ENCODE measurements at places on chromosomes 11 and 22. TPM values are rescaled to one million over a fixed set of nuclear protein-coding genes. Genes with fewer than 3 reads are reported as not detected.

PICK1 gene
- total RNA-seq = 13.7 TPM

PDE3B gene
- total RNA-seq = 40.6 TPM

TRPT1 gene
- total RNA-seq = 12.7 TPM

STX3 gene
- 11.9 TPM for total RNA-seq

KRTAP5-8 gene
- not detected for total RNA-seq

GRK3 gene
- 15.8 TPM for total RNA-seq

DNA sequence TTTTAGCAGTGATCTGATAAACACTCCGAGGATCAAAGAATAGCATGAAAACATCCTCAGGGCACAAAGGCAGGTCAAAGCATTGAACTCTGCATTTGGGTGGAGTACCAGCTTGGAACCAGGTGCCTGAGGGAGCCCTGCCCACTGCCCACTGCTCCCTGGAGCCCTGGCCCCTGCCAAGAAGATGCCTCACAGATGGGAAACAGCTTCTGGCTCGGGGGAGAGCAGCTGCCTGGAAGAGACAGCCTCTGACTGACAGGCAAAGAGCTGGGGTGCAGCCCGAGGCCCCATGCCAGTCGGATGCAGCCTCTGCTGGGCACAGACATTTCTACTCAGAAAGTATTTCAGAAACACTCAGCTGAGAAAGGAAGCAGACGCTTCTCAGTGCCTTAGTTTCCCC lies 13.2 kb downstream of the LMO1 start:
- no peak for DNase-seq

- DNase-seq = no peak
Measured at GRCh38 chr11:826836-827145, 928 bp upstream of the CRACR2B start.

GRCh38 chr11:11533751-11534150 lies 88.1 kb downstream of the GALNT18 start:
- DNase-seq = no peak

DNA sequence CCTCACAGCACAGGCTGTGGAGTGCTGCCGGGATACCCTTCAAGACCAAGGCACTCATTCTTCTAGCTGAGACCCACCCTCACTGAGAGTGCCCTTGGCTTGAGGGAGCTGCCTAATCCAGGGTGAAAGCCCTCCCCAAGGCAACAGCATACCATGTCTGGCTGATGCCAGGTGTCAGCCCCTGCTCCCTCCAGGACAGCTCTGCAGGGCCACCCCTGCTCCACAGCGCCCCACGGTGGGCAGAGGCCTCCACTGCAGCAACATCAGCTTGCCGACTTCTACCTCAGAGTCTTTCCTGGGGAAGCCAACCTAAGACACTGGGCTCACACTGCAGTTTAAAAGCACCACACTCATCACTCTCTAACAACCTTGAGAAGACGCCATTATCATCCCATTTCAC lies 29.0 kb downstream of the TTLL1 start:
- no peak for DNase-seq

DNA sequence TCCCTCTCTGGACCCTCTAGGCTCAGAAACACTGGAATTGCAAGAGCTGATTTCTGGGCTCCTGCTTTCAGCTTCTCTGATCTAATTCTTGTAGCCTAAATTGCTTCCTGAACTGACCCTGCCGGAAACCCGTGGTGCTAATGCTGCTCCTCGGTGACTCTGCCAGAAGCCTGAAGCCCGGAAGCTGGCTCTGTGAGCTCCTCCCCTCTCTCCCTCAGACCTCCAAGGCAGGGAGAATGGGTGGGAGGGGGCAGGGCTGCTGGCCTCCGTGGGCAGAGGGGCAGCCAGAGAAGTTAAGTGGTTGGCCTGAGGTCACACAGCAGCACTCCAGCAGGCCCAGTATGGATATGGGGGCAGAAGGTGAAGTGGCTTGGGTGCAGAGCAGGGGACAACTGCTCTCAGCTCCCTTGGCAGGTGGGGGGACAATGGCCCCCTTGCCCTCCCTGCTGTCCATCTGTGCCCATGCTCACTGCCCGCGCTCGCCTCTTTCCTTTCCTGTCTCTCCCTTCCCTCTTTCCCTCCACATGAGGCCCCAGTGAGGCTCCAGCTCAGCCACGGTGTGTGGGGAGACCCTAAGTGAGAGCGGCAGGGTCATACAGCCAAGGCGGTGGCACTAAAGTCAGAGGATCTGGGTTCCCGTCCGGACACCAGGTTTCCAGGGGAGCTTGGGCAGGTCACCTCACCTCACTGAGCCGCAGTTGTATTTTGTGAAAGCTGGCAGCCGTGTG lies 16.2 kb downstream of the CAPN5 start:
- DNase-seq = no peak

DNA sequence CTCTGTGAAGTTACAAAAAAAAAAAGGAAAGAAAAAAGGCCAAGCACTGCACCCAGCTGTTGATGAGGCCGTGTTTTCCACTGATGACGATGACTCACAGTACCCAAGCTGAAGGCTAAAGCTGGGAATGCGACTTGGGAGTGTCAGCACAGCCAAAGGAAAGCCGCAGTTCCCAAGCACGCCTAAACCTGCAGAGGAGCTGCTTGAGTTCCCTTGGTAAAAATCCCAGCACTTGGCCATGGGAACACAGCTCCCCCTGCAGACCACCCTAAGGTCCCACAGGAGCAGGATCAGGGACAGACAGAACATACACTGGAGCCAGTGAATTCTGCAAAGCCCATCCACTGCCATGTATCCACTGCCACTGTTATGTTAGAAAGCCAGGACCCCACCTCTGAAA lies 39.9 kb downstream of the SERGEF start:
- no peak for DNase-seq

DNA sequence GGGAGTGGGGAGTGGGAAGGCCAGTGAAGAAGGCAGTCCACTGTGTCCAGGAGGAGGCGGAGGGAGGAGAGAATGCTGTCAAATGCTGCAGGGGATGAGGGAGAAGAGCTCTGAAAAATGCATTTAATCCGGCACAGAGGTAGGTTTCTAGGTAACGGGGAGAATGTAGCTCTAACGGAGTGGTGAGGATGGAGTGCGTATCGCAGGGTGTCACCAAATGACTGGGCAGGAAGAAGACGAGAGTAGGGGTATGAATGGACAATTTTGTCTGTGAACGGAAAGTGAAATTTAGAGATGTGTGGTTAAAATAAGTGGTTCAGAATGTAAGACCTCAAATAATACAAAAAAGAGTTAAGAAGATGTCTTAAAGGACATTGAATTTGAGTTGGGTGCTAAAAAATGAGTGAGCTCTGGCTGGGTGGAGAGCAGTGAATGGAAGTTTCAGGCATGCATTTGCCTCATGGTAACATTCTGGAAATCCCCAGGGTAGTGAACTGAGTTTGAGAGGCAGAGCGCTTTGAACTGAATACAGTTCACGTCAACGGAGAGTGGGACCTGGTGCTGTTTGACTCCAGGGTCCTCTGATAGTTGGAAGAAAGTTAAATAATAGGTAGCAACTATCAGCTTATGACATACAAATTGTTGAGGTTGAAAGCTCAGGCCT lies 81.3 kb upstream of the CADM1 start:
- no peak for DNase-seq

- DNase-seq = no peak
Measured at GRCh38 chr11:72265951-72266350, 22.0 kb upstream of the PHOX2A start.

- DNase-seq = no peak
Measured at GRCh38 chr22:38246692-38247091, 26.1 kb downstream of the TMEM184B start.

- DNase-seq = peak; percentile 32
Measured at GRCh38 chr22:44550711-44551491, 52.9 kb upstream of the RTL6 start.

- DNase-seq = no peak
Measured at GRCh38 chr11:36227044-36227443, 62.2 kb downstream of the COMMD9 start.

DNA sequence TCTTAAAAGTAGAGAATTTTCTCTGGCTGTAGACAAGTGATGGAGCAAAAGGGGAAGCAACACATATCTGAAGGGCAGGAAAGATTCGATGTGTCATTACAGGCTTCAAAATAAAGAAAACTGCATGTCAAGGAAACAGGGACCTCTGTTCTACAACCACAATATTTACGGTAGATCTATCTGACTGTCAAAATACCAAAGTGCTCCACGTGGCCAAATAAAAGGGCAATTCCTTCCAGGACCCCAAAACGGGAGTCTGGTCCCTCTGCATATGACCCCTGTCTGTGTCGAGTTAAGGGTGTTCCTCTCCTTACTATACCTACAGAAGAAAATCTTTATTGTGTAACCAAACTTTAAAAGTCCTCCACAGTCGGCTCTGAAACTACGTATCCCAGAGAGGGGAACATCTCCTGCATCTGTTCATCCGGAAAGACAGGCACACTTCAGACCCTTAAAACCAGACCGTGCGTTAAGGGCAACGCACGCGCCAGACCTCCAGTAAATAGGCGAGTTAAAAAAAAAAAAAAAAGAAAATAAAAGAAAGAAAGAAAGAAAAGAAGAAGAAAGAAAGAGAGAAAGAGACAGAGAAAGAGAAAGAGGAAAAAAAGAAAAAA lies 756 bp downstream of the CLNS1A start:
- no peak for DNase-seq

GRCh38 chr22:47034076-47034808 lies 271.8 kb downstream of the TBC1D22A start:
- no peak for DNase-seq

- no peak for DNase-seq
Measured at GRCh38 chr11:37929100-37929653, 1331.1 kb upstream of the RAG2 start.

- no peak for DNase-seq
Measured at GRCh38 chr11:117888139-117888566, 11.7 kb upstream of the FXYD6 start.

- DNase-seq = no peak
Measured at GRCh38 chr22:50556703-50557102, 6.0 kb downstream of the SYCE3 start.

DNA sequence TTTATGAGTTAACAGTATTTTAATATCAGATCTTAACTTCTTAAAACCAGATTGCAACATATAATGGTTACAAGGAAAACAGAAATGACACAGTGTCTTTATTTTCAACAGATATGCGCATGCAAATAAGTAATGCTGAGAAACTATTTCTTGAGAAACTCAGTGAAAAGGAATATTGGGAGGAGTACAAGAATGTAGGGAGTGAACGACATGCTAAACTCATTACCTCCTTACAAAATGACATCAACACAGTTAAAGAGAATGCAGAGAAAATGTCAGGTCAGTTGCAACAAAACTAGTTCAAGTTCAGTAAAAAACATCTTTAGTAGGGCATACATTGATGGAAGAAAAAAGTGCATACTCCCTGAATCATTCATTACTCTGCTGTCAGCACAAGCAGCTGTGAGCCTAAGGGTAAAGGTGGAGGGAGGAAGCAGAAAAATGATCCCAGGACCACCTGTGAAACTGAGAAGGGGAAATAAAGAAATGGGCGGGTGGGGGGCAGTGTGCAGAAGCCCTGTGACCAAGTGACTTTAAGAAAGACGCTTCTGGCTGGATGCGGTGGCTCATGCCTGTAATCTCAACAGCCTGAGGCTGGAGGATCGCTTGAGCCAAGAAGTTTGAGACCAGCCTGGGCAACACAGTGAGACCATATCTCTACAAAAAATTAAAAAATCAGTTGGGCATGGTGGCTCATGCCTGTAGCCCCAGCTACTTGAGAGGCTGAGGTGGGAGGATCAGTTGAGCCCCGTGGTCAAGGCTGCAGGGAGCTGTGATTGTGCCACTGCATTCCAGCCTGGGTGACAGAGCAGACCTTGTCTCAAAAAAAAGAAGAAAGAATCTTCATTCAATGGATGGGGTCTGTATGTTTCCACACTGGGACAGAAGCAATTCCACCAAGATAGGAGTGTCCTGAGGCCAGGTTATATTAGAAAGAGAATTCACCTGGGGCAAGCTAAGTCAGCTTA lies 31.2 kb downstream of the CCDC83 start:
- no peak for DNase-seq

- DNase-seq = no peak
Measured at GRCh38 chr11:133354069-133354468, 178.2 kb downstream of the OPCML start.

DNA sequence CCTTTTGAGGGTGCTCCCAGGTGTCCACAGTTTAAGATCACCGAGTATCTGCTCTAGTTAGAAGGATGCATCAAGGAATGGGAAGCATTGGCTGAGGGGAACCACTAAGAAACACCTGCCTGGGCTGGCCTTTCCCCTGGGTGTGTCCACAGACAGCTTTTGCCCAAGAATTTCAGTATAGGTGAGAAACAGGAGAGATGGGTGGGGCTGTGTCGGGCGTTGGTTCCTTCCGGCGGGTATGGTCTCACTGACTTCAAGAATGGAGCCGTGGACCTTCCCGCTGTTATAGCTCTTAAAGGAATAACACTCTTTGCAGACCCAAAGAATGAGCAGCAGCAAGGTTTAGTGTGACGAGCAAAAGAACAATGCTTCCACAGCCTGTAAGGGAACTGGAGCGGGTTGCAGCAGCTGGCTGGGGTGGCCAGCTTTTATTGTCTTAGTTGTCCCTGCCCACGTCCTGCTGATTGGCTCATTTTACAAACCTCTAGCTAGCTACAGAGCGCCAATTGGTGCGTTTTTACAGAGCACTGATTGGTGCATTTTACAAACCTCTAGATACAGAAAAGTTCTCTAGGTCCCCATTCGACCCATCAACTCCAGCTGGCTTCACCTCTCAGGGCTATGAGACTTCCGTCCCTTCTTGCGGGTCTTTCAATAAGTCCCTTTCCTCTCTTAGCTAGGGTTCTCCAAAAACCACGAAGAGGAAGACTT lies 2.4 kb downstream of the FADS1 start:
- DNase-seq = no peak

- DNase-seq = peak; percentile 23
Measured at GRCh38 chr11:27281740-27282590, 81.0 kb downstream of the CCDC34 start.

DNA sequence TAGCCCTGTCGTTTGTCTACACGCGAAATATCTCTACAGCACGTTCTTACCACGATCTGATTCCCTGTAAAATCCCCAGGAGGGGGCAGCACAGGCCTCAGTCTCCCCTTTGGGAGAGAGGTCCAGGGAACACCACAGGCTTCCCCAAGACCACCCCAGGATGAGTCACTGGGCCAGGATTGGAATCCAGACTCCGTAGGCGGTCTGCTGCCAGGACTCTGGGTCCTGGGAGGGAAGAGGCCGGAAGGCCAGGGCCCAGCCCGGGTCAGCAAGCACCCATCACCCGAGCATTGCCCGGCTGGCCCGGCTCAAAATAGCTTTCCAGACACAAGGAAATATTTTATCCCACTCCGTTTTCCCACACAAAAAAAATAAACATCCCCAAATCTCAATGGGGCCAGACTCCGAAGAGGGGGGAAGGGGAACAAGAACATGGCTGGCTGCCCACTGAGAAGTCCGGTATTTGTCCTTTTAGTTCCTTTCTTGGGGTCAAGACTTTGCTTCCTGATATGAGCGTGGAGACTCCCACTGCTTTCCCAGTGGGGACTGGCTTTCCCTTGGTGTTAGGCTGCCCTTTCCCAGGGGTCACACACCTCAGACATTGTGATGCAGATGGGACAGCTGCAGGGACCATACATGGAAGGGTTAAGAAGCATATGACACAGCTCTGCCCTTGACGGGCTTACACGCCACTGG lies 91.3 kb downstream of the LRRC32 start:
- DNase-seq = no peak
